ENCODE measurements at places on chromosomes 5 and 9. TPM values are rescaled to one million over a fixed set of nuclear protein-coding genes. Genes with fewer than 3 reads are reported as not detected.

GRCh38 chr9:68678430-68678829, 26.6 kb upstream of the PIP5K1B start:
- DNase-seq: peak; percentile 32
- peaks cover 8% of the 10 kb centered on the region for H3K4me1 ChIP-seq
- H3K27ac ChIP-seq: no peak overlapping the region
- H3K4me3 ChIP-seq: no peak overlapping the region
- H3K36me3 ChIP-seq: no peaks in the 10 kb centered on the region
- peaks cover 7% of the 10 kb centered on the region for H3K27me3 ChIP-seq

The GIN1 gene
- total RNA-seq: 7.0 TPM

DNA sequence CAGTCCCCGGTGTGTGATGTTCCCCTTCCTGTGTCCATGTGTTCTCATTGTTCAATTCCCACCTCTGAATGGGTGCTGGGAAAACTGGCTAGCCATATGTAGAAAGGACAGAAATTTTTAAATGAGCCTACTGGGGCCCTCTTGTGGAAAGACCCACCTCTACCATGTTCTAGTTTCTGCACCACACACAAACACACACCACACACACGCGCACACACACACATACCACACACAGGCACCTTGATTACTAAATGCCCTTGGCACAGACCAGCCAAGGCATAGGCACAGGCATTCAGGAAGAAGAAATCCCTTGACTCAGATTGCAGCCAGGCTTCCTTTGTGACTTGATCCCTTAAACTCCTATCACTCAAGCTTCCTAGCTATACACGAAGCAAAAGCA, 60.5 kb downstream of the SIL1 start:
- H3K27ac ChIP-seq: no peak overlapping the region
- no peak overlapping the region for H3K4me3 ChIP-seq
- H3K4me1 ChIP-seq: peaks cover 9% of the 10 kb centered on the region
- H3K36me3 ChIP-seq: no peaks in the 10 kb centered on the region
- H3K27me3 ChIP-seq: no peaks in the 10 kb centered on the region

GRCh38 chr9:137339045-137339907, 37.2 kb upstream of the NRARP start:
- H3K4me3 ChIP-seq: no peak overlapping the region
- DNase-seq: no peak
- H3K27me3 ChIP-seq: peaks cover 30% of the 10 kb centered on the region
- H3K27ac ChIP-seq: no peak overlapping the region
- peaks cover 46% of the 10 kb centered on the region for H3K36me3 ChIP-seq

GRCh38 chr5:84274585-84275468, 109.9 kb downstream of the EDIL3 start:
- peak; percentile 51 for DNase-seq
- H3K4me3 ChIP-seq: no peak overlapping the region
- H3K36me3 ChIP-seq: no peaks in the 10 kb centered on the region
- H3K27me3 ChIP-seq: no peaks in the 10 kb centered on the region
- H3K27ac ChIP-seq: no peak overlapping the region
- H3K4me1 ChIP-seq: peaks cover 47% of the 10 kb centered on the region

The SLIT3 gene
- total RNA-seq: 2.3 TPM

- H3K27ac ChIP-seq: no peak overlapping the region
- H3K27me3 ChIP-seq: no peaks in the 10 kb centered on the region
- H3K36me3 ChIP-seq: no peaks in the 10 kb centered on the region
- peak; percentile 92 for DNase-seq
Measured at GRCh38 chr9:84697509-84698114, 28.1 kb downstream of the NTRK2 start.

- no peak overlapping the region for H3K4me3 ChIP-seq
- no peaks in the 10 kb centered on the region for H3K27me3 ChIP-seq
- no peak for DNase-seq
- no peak overlapping the region for H3K27ac ChIP-seq
Measured at GRCh38 chr5:95654196-95654595, 7.6 kb downstream of the RFESD start.

DNA sequence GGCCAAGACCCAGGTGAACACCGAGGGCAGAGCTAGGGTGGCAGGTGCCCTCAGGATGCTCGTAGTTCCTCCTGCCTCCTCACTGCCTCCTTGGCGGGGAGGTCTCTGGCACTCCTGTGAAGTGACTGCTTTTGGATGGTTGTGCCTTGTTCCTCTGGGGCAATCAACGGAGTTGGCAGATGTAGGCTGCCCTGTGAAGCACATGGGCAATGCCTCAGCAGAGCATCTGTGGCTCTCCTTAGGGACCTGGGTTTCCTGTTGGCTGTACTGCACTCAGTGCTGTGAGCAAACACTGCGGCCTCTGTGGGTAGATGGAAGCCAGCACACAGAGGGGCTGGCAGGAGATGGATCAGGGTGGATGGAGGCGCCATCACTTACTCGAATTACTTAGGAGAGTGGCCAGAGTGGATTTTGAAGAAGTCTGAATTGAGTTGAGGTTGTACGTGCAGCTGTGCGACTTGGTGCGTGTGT, 71.4 kb upstream of the COL5A1 start:
- DNase-seq: no peak
- H3K27ac ChIP-seq: no peak overlapping the region
- H3K36me3 ChIP-seq: no peaks in the 10 kb centered on the region
- H3K27me3 ChIP-seq: no peaks in the 10 kb centered on the region
- H3K4me1 ChIP-seq: no peaks in the 10 kb centered on the region
- H3K4me3 ChIP-seq: no peak overlapping the region

DNA sequence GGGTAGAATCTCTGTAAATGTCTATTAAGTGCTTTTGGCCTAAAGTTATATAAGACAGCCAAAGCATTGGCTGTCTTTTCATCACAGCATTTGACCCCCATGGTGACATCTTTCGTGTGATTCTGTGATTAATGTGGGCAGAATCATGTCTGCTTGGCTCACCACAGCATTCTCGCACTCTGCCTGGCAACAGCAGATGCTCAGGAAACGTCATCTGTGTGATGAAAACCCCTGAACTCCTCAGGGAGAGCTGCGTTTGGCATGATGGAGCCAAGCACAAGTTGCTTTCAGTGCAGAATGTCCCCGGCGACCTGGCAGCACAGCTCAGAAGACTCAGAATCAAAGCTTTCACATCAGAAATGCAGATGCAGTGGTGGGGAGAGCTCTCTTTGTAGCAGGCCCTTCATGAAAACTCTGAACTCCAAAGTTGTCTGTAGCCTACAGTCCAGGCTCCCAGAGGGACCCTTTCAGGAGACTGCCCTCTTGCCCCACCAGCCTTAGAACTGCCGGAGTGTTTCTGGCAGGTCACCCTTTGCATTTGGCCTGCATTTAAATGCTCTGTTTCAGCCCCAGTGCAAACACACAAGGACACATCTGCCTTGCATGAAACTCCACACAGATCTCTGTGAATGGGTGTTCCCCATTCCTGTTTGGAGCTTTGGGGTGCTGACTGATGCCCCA, 155.6 kb upstream of the PANK3 start:
- no peaks in the 10 kb centered on the region for H3K27me3 ChIP-seq
- H3K4me1 ChIP-seq: no peaks in the 10 kb centered on the region

DNA sequence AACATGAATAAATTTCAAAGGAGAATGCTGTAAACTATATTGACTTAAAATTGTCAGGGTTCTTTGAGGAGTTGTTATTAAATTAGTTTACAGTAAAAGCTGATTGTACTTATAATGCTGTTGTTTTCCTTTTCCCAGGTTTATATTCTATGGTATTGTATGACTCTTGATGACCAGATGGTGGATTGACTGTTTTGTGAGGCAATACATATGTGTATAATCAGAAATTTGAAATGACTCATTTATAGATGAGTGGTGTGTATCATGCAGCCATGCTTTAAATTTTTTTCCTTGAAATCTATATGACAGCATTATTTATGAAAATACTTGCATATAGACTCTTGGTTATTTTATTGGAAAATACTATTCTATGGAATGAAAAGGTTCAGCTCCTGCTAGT, 195.3 kb downstream of the CNTLN start:
- no peak for DNase-seq
- H3K27ac ChIP-seq: no peak overlapping the region
- peaks cover 14% of the 10 kb centered on the region for H3K4me1 ChIP-seq
- H3K4me3 ChIP-seq: no peak overlapping the region

- H3K27me3 ChIP-seq: 0 out of 2 replicates have a peak, but pooled peaks cover 4% of the 10 kb centered on the region
- no peaks in the 10 kb centered on the region for H3K36me3 ChIP-seq
Measured at GRCh38 chr9:108783326-108783725, 72.5 kb downstream of the ACTL7B start.

The SPINK6 gene
- not detected for total RNA-seq

DNA sequence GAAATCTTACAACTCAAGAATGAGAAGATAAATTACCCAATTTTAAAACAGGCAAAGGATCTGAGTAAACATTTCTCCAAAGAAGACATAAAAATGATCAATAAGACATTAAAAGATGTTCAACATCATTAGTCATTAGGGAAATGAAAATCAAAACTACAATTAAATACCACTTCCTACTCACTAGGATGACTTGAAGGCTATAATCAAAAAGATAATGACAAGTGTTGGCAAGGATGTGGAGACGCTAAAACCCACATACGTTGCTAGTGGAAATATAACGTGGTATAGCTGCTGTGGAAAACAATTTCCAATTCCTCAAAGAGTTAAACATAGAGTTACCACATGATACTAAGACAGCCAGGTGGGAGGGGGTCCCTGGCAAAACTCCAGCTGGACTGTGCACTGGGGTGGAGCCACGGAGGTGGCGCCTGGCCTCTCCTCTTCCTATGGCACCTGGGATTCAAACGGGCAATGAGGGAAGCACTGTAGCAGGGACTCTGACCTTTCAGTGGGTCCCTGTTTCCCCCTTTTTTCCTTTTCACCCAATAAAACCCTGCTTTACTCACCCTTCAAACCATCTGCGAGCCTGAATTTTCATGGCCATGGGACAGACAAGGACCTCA, 5.9 kb downstream of the ARSB start:
- H3K27ac ChIP-seq: no peak overlapping the region
- no peaks in the 10 kb centered on the region for H3K27me3 ChIP-seq
- no peak overlapping the region for H3K4me3 ChIP-seq
- H3K36me3 ChIP-seq: no peaks in the 10 kb centered on the region

GRCh38 chr5:143085319-143085917, 315.2 kb downstream of the ARHGAP26 start:
- no peak for DNase-seq
- peaks cover 2% of the 10 kb centered on the region for H3K36me3 ChIP-seq
- no peak overlapping the region for H3K27ac ChIP-seq
- peaks cover 28% of the 10 kb centered on the region for H3K4me1 ChIP-seq
- H3K27me3 ChIP-seq: no peaks in the 10 kb centered on the region
- no peak overlapping the region for H3K4me3 ChIP-seq

The BHMT2 gene
- total RNA-seq: 0.11 TPM

The CD14 gene
- 0.63 TPM for total RNA-seq

DNA sequence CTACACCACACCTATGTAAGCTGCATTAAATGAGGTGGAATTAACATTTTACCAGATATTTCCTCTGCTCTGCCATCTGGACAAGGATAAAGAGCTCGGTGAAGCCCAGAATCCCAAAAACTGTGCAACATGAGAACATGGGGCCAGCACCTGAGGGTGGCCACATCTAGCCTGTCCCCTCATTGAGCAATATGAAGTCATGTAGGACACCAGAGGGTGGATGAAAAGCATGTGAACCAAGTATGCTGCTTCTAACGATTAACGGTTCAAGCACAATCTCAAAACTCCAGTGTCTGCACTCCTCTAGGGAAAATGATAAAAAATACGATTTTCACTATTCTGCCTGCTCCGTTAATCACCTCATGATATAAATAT, 545.8 kb downstream of the EBF1 start:
- H3K27me3 ChIP-seq: no peaks in the 10 kb centered on the region
- H3K36me3 ChIP-seq: 0 out of 2 replicates have a peak, but pooled peaks cover 4% of the 10 kb centered on the region
- no peak overlapping the region for H3K4me3 ChIP-seq
- no peak for DNase-seq
- H3K4me1 ChIP-seq: no peaks in the 10 kb centered on the region

GRCh38 chr9:19409401-19410194, 789 bp downstream of the ACER2 start:
- H3K4me3 ChIP-seq: peak overlapping the region; percentile 98
- H3K36me3 ChIP-seq: peaks cover 7% of the 10 kb centered on the region
- H3K27me3 ChIP-seq: peaks cover 17% of the 10 kb centered on the region
- peak; percentile 46 for DNase-seq
- H3K4me1 ChIP-seq: peaks cover 26% of the 10 kb centered on the region
- H3K27ac ChIP-seq: peak overlapping the region; percentile 97

- H3K4me1 ChIP-seq: peaks cover 13% of the 10 kb centered on the region
- no peaks in the 10 kb centered on the region for H3K27me3 ChIP-seq
- H3K4me3 ChIP-seq: no peak overlapping the region
- peak overlapping the region; percentile 74 for H3K27ac ChIP-seq
- no peak for DNase-seq
- peaks cover 35% of the 10 kb centered on the region for H3K36me3 ChIP-seq
Measured at GRCh38 chr9:19113964-19114679, 11.4 kb upstream of the HAUS6 start.

GRCh38 chr9:89714321-89714720, 109.5 kb downstream of the GADD45G start:
- no peaks in the 10 kb centered on the region for H3K4me1 ChIP-seq
- DNase-seq: no peak
- H3K4me3 ChIP-seq: no peak overlapping the region
- no peak overlapping the region for H3K27ac ChIP-seq
- no peaks in the 10 kb centered on the region for H3K36me3 ChIP-seq

GRCh38 chr9:125147401-125147951, 4.1 kb upstream of the SCAI start:
- no peak for DNase-seq
- H3K4me1 ChIP-seq: peaks cover 13% of the 10 kb centered on the region
- no peak overlapping the region for H3K27ac ChIP-seq

GRCh38 chr5:174790906-174791305, 66.5 kb downstream of the MSX2 start:
- no peak for DNase-seq
- no peak overlapping the region for H3K4me3 ChIP-seq
- H3K36me3 ChIP-seq: no peaks in the 10 kb centered on the region
- no peak overlapping the region for H3K27ac ChIP-seq
- peaks cover 15% of the 10 kb centered on the region for H3K4me1 ChIP-seq
- peaks cover 13% of the 10 kb centered on the region for H3K27me3 ChIP-seq
